ENCODE measurements at places on chromosomes 4 and X. TPM values are rescaled to one million over a fixed set of nuclear protein-coding genes. Genes with fewer than 3 reads are reported as not detected.
A peak's percentile ranks its signal among the peaks of the same experiment; 100 is the strongest.

HSD17B13 gene
- total RNA-seq, result 5.1 TPM

KDM6A gene
- 109 TPM for total RNA-seq

SLC10A6 gene
- 5.9 TPM for total RNA-seq

GRCh38 chr4:15031993-15032675 lies 29.9 kb downstream of the CPEB2 start:
- DNase-seq, result no peak

- DNase-seq, result no peak
Observed at GRCh38 chr4:46505131-46505530, 115.2 kb upstream of the GABRA2 start.

- no peak for DNase-seq
Observed at GRCh38 chr4:95505799-95506198, 43.0 kb downstream of the UNC5C start.

DNA sequence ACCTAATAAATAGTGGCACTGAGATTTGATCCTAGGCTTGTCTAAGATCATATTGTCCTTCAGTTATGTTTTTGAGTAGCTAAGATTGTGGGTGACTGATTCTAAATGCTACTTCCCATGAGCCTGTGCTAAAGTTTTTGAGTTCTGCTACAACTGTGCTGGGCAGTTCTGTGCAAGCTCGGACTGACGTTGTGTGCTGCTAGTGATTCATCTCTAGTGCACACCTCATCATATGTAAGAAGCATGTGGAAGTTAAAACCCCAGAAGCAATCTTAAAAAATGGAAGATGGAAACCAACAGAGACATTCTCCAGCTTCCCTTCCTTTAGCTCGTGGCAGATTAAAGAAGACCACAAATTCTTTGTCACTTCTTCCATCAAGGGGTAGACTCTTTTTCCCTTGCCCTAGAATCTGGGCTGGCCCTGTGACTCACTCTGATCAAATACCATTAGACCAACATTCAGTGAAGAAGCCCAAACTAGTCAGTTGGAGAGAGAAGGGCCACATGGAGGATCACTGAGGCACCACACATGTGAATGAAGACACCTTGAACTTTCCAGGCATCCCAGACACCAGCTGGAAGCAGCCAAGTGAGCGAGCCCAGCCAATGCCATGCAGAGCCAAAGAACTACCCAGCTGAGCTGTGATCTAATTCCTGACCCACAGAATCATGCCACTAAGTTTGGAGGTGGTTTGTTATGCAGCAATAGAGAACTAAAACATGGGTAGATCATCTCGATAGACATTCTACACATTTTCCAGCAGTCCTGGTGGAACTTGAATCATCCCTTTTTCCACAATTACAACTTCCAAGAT lies 16.8 kb downstream of the ARHGAP6 start:
- DNase-seq, result no peak

GRCh38 chr4:1463927-1464540 lies 57.8 kb upstream of the NKX1-1 start:
- DNase-seq, result peak; percentile 28

GRCh38 chr4:14620567-14621141 lies 381.6 kb upstream of the CPEB2 start:
- DNase-seq, result no peak

DNA sequence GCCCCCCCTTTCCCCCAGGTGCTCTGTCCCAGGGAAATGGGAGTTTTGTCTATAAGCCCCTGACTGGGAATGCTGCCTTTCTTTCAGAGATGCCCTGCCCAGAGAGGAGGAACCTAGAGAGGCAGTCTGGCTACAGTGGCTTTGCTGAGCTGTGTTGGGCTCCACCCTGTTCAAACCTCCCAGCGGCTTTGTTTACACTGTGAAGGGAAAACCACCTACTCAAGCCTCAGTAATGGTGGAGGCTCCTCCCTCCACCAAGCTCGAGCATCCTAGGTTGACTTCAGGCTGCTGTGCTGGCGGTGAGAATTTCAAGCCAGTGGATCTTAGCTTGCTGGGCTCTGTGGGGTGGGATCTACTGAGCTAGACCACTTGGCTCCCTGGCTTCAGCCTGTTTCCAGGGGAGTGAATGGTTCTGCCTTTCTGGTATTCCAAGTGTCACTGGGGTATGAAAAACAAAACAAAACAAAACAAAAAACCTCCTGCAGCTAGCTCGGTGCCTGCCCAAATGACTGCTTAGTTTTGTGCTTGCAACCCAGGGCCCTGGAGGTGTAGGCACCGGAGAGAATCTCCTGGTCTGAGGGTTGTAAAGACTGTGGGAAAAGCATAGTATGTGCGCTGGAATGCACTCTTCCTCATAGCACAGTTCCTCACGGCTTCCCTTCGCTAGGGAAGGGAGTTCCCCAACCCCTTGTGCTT lies 41.7 kb downstream of the ITM2A start:
- no peak for DNase-seq
